ENCODE measurements at places on chromosomes 1 and 21.

- no peak for DNase-seq
Measured at GRCh38 chr21:16020878-16021277, 291.1 kb downstream of the USP25 start.

GRCh38 chr1:111471538-111471937 is 2.2 kb upstream of the C1orf162 start:
- DNase-seq, result no peak

GRCh38 chr1:24263211-24263610 is 55.9 kb upstream of the GRHL3 start:
- DNase-seq, result no peak

GRCh38 chr1:74591949-74592348 is 79.5 kb upstream of the LRRC53 start:
- no peak for DNase-seq

- no peak for DNase-seq
Measured at GRCh38 chr1:29364101-29364678, 127.9 kb downstream of the PTPRU start.

- DNase-seq, result no peak
Measured at GRCh38 chr1:8663915-8664329, 153.5 kb downstream of the RERE start.

- no peak for DNase-seq
Measured at GRCh38 chr1:245388687-245389086, 233.9 kb downstream of the KIF26B start.

GRCh38 chr1:203126151-203126865 is 1.2 kb upstream of the ADORA1 start:
- DNase-seq, result peak; percentile 52

DNA sequence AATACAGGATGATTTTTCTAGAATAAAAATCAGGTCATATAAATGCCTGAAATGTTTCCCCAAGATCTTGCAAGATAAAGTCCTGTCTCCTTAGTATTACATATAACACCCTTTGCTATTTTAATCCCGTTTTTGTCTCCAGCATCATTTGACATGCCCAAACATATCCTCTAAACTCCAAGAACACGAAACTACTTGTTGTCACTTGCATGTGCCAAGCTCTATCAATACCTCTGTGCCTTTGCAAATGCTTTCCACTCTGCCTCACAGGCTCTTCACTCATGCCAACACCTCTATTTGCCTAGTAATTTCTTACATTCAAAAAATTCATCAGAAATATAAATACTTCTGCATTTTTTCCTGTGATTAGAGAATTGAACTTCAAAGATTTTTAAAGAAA is 37.9 kb downstream of the LRRIQ3 start:
- no peak for DNase-seq

DNA sequence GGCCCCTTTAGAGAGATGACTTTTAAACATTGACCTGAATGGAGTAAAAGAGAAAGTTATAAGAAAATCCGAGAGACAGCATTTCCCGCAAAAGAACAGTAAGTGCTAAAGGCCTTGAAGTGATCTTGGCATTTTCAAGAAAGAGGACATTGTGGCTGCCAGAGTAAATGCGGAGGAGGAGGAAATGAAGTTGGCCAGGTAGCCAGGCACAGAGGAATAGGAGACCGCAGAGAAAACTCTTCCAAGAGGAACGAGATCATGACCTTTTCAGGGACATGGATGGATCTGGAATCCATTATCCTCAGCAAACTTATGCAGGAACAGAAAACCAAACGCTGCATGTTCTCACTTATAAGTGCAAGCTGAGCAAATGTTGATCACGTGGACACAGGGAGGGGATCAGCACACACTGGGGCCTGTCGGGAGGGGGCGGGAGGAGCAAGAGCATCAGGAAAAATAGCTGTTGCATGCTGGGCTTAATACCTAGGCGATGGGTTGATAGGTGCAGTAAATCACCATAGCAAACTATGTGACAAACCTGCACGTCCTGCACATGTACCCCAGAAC is 49.7 kb downstream of the EEIG2 start:
- DNase-seq, result no peak

- no peak for DNase-seq
Measured at GRCh38 chr1:234768569-234769283, 158.7 kb upstream of the IRF2BP2 start.

GRCh38 chr1:200901796-200902444 is 7.2 kb downstream of the INAVA start:
- no peak for DNase-seq

GRCh38 chr1:63663301-63663700 is 70.1 kb downstream of the PGM1 start:
- DNase-seq, result no peak

DNA sequence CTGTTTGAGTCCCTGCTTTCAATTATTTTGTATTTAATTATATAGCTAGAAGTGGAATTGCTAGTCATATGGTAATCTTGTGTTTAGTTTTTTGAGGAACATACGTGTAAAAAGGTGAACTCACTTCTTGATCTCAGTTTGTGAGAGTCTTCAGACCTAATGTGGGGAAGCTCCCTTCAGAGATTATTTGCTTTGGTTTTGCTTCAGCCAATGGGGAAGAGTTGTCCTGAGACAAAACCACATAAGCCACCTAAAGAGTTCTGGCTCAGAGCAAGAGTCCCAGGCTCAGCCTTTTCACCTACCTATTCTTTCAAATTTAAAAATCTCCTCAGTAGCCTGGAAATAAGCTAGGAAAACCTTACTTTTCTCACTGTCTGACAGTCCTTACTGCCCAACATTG is 138.4 kb downstream of the UCK2 start:
- DNase-seq, result no peak

DNA sequence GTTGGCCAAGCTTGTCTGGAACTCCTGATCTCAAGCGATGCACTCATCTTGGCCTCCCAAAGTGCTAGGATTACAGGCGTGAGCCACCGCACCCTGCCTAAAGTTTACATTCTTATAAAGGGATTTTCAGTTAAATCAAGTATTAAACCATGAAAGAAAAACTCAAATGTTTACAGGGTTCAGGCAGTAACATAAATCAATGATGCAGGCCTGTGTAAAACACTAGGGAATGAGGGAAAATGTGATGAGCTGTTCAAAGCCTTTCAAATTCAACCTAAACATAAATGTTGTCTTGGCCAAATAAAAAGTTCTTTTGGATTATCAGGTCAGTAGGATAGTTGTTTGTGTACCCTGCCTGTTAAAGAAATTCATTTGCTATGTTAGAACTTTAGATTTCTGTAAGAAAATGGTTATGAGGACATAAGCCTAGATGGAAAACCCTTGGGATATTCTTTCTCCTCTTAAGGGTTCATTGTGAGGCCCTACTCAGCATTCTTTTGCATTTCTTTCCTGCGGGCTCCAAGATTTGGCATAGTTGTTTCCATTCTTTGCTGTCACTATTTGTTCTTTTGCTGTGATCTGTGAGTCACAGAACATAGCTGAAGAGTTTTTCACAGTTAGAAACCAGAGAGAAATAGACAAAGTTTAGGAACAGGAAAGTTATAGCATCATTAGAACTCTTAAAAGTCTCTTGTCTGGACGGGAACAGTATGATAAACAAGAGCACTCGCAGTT is 8.9 kb upstream of the ZRANB2 start:
- DNase-seq, result no peak

- DNase-seq, result no peak
Measured at GRCh38 chr1:21536218-21536617, 27.0 kb downstream of the ALPL start.

- DNase-seq, result no peak
Measured at GRCh38 chr1:230299191-230300006, 126.7 kb downstream of the PGBD5 start.
